ENCODE measurements at places on chromosomes 5 and 9.

DNA sequence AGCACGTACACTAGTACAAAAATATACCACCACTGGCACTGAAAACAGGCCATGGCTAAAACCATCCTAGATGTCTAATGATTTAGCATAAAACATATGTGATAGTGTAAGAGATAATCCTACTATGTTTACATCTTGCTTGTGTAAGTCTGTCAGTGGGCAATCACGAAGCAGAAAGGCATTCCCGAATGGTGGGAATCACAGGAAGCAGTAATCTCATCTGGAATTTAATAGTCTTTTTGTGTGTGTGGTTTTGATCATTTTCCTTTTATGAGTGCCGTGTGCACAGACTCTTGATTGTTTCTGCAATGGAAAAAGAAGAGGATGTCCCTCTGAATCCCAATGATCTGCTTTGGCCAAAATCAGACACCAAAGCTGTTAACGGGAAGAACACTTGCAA, 200.5 kb downstream of the EBF1 start:
- no peak for DNase-seq

DNA sequence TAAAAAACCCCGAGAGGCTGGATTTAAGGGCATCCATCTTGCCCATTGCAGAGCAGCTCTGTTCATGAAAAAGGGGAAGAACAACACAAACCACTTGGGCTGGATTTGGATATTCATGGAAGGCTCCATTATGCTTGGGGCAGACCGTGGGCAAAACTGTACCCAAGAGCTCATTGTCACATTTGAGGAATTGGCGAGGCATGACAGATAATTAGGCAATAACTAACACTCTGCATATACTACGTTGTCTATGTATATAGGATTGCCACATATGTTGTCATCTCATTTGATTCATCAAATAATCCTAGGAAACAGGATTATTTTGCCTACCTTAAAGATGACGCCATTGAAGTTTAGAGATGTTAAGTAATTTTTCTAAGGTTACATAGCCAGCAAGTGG, 255.4 kb downstream of the SMARCA2 start:
- no peak for DNase-seq

DNA sequence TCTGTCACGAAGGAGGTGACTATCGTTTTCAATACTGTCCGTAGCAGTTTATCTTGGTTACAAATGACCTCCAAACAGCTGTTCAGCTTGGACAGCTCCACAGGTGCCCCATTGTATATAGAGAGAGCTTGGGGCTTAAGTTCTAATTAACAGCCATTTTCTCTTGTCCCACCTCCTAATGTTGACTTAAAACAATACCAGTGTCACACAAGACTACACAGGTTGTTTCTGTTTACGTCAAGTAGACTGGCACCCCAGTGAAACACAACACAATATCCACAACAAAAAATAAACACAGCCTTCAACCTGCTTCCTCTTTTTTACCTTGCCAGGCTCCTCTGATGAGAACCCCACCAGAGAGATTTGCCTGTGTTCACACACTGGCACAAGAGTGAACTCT, 39.8 kb upstream of the TLE1 start:
- no peak for DNase-seq

GRCh38 chr9:784202-784601, 57.3 kb upstream of the DMRT1 start:
- DNase-seq = no peak

GRCh38 chr9:84903963-84904362, 234.4 kb downstream of the NTRK2 start:
- DNase-seq = no peak

DNA sequence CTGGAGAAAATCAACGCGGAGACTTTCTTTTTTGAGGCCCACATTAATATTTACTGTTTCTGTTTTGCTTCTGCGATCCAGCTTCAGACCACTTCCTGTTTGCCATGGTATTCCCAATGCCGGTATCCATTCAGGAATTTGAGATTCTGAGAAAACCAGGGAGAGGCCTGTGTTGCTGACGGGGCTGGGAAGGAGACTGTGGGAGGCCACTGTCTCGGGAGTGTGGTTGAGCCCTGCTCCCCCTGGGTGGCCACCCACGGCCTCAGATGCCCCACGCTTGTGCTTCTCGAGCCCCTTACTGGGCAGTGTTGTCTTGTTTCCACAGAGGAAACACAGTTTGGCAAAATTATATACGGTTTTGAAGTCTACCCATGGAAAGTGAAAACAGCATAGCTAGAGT, 403.6 kb upstream of the IRX2 start:
- no peak for DNase-seq

GRCh38 chr5:54324651-54325271, 14.4 kb upstream of the ARL15 start:
- DNase-seq = no peak

- no peak for DNase-seq
Observed at GRCh38 chr9:133103987-133104505, 17.0 kb downstream of the RALGDS start.

DNA sequence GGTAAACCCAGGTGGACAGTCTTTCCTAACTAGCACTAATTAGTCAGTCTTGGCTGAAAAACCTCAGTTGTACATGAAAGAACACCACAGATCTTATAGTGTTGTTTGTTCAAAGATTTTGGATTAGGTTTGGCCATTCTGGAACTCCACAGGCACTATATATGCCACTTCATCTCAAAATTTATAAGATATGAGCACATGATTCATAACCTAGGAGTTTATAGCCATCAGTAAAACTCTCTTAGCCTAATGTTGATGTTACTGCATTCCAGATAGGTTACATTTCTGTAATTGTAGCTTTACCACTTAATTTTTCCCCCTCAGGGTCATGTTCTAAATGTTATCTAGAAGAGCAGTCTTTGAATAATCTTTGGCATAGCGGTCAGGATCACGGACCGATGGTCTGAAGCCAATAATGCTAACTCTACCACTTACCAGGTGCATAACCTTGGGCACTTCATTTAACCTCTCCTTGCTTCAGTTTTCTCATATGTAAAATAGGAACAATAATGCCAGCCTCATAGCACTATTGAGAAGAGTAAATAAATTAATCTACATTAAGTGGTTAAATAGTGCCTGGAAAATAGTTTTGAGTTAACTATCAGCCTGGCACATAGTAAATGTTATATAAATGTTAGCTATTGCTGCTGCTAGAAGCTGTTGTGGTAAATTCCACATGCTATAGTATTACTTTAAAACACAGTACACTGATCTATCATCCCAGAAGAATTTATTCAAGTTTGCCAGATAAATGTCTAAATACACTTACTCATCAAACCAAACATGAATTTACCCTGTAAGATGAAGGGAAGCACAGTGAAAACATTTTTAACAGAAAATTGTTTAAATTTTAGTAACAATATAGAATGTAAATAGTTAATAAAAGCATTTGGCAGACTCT, 743.9 kb downstream of the NR2F1-AS1 start:
- no peak for DNase-seq

DNA sequence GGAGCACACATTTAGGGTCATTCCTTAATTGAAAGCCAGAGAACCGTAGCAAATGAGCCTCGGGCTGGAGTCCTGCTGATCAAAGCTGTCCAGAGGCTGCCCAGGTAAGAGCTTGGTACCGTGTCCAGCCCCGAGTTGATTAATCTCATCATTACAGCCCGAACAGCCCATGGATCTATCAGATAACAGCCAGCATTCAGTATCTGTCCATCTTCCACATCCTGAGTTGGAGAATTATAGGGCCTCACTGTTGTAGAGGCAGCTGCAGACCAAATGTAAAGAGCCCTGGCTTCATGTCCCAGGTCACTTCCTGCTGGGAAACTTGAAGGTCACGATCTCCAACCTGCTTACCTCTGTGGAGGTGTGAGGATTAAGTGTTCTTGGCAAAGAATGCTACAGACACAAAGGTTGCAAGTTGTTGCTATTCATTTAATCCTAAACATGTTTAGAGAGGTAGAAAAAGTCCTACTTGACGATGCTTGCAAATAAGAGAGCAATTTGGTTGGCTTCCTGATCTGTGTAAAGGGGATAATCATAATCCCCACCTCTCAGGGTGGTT, 16.1 kb downstream of the GGTA1 start:
- DNase-seq = no peak

- DNase-seq = no peak
Observed at GRCh38 chr9:125839317-125839716, 92.1 kb downstream of the PBX3 start.

GRCh38 chr5:169954786-169955185, 25.5 kb downstream of the INSYN2B start:
- no peak for DNase-seq

DNA sequence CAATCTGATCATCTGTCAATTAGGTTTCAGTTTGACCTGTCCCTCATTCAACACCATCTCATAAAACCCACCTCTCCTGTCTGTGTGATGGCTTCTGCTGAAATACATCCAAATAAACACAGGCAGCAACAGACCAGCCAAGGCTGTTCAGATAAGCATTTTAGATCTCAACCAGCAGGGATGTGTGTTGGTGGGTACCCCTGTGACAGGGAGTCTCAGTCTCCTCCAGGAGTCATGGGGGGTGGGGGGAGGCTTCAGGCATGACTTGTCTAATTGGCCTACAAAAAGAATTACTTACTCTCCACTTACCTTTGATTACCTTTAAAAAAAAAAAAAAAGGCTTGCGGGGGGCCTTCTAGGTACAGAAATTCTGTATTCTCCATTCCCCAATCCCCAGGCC, 65.9 kb downstream of the ROR2 start:
- DNase-seq = no peak

DNA sequence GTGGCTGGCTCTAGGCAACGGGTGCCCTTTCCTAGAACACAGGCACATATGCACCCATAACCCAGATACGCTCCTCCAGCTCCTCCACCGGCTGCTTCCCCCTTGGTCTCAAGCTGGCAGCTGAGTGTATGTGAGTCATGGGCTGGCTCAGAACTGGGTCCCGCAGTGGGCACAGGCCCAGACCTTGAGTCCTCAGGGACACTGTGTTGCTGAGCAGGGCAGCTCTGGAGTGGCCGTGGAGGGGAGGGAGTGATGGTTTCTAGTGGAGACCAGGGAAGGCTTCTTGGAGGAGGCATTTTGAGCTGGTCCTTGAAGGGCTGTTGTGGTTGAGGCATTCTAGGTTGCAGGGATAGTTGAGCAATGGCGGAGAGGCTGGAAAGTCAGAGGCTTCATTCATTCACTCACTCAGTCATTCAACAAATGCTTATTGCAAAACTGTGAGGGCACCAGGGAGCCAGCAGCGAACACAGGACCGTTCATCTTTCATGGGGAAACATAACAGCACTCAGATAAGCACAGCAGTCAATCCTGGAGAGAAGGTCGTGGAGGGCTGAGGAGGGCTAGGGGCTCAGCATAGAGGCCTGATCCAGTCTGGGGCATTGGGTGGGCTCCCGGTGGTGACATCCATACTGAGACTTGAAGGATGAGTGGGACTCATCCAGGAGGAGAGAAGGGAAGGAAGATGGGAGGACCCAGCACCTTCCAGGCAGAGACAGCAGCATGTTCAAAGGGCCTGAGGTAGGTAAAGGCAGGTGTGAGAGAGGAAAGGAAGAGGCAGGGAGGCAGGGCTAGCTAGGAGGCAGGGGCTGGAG, 2.4 kb downstream of the BBLN start:
- no peak for DNase-seq

DNA sequence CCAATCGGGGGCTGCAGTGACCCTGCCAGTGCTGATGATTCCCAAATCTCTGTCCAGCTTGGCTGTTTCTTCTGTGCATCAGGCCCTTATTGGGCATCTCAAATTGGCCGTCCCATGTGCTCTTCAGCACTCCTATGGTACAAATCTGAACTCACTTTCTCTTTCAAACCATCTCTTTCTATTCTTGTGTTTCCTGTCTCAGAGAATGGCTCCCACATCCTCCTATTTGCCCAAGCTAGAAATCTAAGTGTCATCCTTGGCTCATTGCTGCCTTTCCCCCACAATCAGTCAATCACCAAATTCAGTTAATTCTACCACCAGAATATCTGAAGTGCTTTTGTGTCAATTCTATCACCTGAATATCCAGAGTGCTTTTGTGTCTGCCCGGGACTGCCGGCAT, 336.6 kb downstream of the CWC27 start:
- DNase-seq = no peak

GRCh38 chr5:163770625-163771024, 265.2 kb downstream of the MAT2B start:
- DNase-seq = no peak

DNA sequence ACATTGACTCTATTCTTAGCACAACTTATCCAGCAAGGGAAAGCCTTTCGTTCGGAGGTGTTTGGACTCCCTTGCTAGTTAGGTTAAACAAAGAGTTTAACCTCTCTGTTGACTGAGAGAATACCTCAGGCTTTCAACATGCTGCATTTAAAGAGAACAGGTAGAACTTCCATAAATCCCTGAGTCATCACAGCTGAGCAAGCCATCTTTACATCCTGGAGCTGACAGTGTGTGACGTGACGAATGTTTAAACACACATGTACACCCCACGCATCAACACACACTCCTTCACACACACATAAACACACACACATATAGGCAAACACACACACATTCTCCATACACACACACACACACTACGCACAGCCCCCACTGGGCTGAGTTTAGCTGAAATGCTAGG, 152.8 kb downstream of the ADAMTS12 start:
- DNase-seq = no peak

Data from colonic mucosa (tissue), 4 donors.